ENCODE measurements at places on chromosomes 2 and 18.

DNA sequence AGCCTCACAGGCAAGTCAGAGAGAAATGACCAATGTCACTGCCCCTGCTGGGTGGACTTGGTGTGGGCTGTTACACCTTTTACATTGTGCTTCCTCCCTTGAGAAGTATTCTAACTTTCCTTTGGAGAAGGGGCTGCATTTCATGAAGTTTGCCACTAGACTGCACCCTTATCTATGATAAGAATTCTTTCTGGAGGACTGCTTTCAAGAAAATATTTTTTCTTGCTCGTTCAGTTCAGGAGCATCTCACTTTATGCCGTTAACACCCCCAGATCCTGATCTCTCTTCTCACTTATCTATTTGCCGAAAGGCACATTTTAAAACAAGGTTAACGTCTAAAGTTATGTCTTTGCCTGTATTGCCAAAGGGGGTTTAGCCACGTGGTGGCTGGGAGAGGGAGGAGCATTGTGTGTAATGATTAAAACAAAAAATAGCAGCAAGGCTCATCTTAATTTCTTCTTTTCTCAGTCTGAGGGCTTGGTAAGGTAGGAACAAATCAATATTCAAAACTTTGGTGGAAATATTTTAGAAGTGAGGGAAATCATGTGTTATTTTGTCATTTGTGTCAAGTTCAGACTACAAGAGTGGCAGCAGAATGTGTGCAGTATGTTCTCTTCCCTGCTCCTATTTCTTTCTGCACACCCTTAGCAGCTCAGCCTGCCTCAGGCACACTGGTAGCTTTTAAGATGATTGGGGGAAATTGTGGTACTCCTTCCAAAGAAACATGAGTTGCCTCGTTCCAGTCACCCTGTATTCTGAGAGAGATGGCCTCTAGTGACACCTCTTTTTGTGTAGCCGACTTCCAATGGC is 1.6 kb upstream of the IGFBP5 start:
- no peak for DNase-seq

DNA sequence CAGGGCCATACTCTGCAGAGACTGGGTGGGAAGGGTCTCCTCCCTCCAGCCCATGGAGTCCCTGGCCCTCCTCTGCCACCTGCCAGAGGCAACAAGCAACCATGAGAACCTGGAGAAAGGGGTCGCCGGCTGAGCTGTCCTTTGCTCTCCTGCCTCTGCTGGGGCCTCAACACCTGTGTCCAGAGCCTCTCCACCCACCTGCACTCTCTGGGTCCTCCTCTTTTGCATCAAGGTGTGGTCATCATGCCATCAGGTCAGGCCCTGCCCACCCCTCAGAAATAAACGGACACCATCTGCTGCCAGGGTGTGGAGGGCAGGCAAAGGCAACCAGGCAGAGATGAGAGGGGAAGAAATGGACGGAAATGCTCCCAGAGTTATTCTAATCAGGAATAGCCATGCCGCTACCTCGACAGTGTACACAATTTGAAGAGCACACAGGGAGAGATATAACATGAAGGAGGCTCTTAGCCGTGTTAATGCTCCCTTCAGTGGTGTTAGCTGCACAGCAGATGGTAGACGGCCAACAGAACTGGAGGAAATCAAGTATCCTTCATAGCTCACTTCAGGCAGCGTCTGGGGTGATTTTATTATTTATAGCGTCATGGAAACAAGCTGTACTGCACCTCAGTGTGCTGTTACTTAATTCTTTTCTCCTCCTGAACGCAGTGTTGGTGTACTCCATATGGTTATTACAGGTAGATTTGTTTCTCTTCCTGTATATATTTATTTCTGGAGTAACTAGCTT is 247.9 kb downstream of the TSN start:
- no peak for DNase-seq

GRCh38 chr2:159985656-159986055 is 76.8 kb downstream of the PLA2R1 start:
- DNase-seq, result no peak

DNA sequence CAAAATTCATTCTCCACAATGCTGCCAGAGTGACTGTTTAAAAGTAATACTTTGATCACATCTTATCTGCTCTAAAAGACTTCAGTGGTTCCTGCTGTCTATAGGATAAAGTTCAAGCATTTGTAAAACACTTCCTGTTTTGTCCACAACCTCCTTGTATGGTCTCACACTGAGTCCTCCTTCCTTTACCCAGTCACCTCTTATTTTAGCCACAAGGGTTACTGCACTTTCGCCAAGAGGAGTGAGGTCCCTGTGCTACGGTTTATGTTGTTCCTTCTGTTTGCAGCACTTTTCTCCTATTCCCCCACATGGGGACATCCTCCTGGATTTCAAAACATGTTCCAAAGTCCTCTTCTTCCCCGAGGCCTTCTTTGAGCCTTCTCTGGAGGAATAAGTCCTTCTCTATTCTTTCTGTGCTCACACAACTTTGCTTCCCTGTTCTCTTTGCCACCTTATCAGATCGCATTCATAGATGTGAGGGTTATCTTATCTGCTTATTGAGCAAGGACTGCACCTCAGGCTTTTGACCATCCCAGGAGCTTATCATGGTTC is 112.2 kb upstream of the NABP1 start:
- DNase-seq, result no peak

DNA sequence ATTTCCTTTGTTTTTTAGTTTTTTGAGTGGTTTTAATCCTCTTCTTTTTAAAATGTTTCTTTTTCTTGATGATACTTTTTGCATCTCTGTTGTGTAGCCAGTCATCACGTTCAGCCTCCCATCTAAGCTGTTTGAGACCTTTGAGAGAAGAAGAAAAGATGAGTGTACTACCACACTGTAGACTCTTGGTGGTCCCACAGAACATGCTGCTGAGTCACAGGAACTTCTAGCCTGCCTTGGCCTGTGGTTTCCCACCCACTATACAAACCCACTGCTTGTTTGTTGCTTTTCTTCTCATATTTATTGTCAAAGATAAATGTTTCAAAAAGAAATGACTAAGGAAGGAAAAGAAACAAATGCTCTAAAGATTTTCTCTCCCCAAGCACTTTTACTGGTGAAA is 5.5 kb downstream of the CEBPZOS start:
- no peak for DNase-seq

GRCh38 chr2:80028584-80028983 is 276.0 kb downstream of the LRRTM1 start:
- no peak for DNase-seq

- no peak for DNase-seq
Observed at GRCh38 chr2:120778244-120778643, 42.6 kb downstream of the GLI2 start.
